ENCODE measurements at places on chromosomes 2 and 18.

- H3K4me3 ChIP-seq: no peak overlapping the region
- no peak for DNase-seq
- no peaks in the 10 kb centered on the region for H3K36me3 ChIP-seq
- no peak overlapping the region for H3K27ac ChIP-seq
These were observed 30.0 kb downstream of the MRPL35 start for GRCh38 chr2:86229221-86229620.

DNA sequence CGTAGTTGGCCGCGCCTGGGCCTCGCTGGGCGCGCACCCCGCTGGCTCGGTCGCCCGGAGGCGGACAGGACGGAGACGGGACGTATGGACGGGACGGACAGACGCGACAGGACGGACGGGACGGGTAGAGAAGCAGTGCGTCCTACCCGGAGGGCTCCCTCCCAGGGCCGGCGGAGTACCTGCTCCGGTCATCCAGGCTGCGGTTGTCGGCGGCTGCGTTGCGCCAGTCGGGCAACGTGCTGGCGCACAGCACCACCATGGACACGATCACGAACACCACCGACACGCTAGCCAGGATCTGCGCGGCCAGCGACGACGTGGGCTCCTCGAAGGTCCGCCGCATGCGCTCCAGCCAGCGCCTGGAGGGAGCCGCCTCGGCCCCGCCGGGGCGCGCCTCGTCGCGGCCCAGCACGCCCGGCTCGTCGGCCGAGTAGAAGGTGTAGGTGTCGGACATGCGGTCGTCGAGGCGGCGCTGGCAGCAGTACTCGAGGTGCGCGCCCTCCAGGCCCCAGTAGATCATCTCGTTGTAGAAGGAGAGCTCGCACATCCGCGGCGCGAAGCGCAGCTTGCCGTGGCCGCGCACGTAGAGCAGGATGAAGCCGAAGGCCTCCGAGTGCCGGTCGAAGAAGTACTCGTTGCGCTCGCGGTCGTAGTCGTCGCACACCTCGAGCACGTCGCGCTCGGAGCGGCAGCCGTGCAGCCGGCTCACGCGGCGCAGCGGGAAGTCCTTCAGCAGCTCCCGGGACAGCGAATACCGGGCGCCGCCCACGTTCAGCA, 903 bp downstream of the KCNG3 start:
- H3K4me1 ChIP-seq: no peaks in the 10 kb centered on the region
- H3K27ac ChIP-seq: no peak overlapping the region
- no peaks in the 10 kb centered on the region for H3K36me3 ChIP-seq

DNA sequence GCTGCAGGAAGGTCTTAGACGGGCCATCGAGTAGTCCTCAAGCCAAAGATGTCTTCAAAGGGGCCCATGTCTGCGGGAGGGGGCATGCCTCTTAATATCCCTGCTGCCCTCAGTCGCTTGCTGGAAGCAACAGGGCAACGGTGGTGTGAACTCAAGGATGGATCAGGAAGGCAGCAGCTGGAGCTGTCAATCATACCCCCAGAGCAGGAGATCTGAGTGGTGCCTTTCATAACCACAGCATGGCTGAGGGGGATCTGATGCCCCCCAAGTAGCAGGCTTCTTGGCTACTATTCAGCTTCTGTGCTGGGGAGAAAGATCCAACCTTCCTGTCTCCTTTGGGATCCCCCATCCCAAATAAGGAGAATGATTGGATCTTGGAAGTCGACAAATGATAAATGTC, 46.4 kb downstream of the INSIG2 start:
- H3K4me3 ChIP-seq: no peak overlapping the region
- no peaks in the 10 kb centered on the region for H3K27me3 ChIP-seq
- no peaks in the 10 kb centered on the region for H3K36me3 ChIP-seq
- no peaks in the 10 kb centered on the region for H3K4me1 ChIP-seq

GRCh38 chr2:170260188-170260587, 82.2 kb downstream of the MYO3B start:
- DNase-seq: no peak
- H3K4me1 ChIP-seq: no peaks in the 10 kb centered on the region
- no peak overlapping the region for H3K27ac ChIP-seq
- no peaks in the 10 kb centered on the region for H3K36me3 ChIP-seq
- no peaks in the 10 kb centered on the region for H3K27me3 ChIP-seq

- H3K4me1 ChIP-seq: peaks cover 13% of the 10 kb centered on the region
- DNase-seq: no peak
- H3K4me3 ChIP-seq: no peak overlapping the region
- H3K27ac ChIP-seq: no peak overlapping the region
- H3K36me3 ChIP-seq: no peaks in the 10 kb centered on the region
These were observed 32.4 kb upstream of the TMEM131 start for GRCh38 chr2:98028101-98028561.

Measured in CD8-positive, alpha-beta memory T cell (primary cell).